ENCODE measurements at places on chromosomes 6 and 20.

GRCh38 chr6:41135062-41135832 is 18.9 kb downstream of the TREML1 start:
- peaks cover 18% of the 10 kb centered on the region for H3K36me3 ChIP-seq
- H3K4me1 ChIP-seq, result no peaks in the 10 kb centered on the region
- H3K27ac ChIP-seq, result no peak overlapping the region
- no peak for DNase-seq
- no peaks in the 10 kb centered on the region for H3K27me3 ChIP-seq

GRCh38 chr6:142241061-142241460 is 60.7 kb upstream of the ADGRG6 start:
- H3K27ac ChIP-seq, result no peak overlapping the region
- no peak for DNase-seq
- H3K4me3 ChIP-seq, result no peak overlapping the region
- H3K36me3 ChIP-seq, result no peaks in the 10 kb centered on the region
- no peaks in the 10 kb centered on the region for H3K4me1 ChIP-seq

GRCh38 chr6:15061908-15062515 is 183.9 kb upstream of the JARID2 start:
- no peak overlapping the region for H3K27ac ChIP-seq
- H3K27me3 ChIP-seq, result peaks cover 2% of the 10 kb centered on the region
- no peaks in the 10 kb centered on the region for H3K4me1 ChIP-seq
- H3K36me3 ChIP-seq, result peaks cover 8% of the 10 kb centered on the region
- DNase-seq, result no peak

- H3K27ac ChIP-seq, result no peak overlapping the region
- no peaks in the 10 kb centered on the region for H3K27me3 ChIP-seq
- DNase-seq, result no peak
Observed at GRCh38 chr6:24768361-24768760, 6.4 kb upstream of the GMNN start.

- no peaks in the 10 kb centered on the region for H3K36me3 ChIP-seq
- no peak for DNase-seq
- H3K27me3 ChIP-seq, result peaks cover 3% of the 10 kb centered on the region
- no peak overlapping the region for H3K4me3 ChIP-seq
Observed at GRCh38 chr20:17747431-17747846, 47.7 kb downstream of the BANF2 start.

GRCh38 chr6:31465185-31465536 is 32.8 kb upstream of the MICB start:
- H3K27me3 ChIP-seq, result peaks cover 38% of the 10 kb centered on the region
- peak; percentile 10 for DNase-seq
- H3K27ac ChIP-seq, result peak overlapping the region; percentile 99
- H3K36me3 ChIP-seq, result peaks cover 21% of the 10 kb centered on the region
- peaks cover 81% of the 10 kb centered on the region for H3K4me1 ChIP-seq
- H3K4me3 ChIP-seq, result peak overlapping the region; percentile 99

DNA sequence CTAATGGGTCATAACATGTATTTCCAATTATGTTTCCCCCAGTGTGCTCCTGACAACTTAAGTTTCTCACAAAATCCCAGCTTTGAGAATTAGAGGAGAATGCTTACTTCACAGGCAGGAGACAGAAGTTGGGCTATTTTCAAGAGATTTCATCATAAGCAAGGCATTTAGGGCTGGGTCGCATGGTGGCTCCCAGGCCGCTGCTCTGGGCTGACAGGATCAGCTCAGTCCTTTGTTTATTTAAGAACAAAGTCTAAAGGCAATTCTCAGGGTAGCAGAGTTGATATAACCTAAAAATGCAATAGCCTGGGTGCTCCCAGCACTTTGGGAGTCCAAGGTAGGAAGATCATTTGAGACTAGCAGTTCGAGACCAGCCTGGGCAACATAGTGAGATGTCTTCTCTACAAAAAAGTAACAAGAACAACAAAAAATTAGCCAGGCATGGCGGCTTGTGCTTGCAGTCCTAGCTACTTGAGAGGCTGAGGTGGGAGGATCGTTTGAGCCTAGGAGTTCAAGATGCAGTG is 10.9 kb downstream of the FOXQ1 start:
- H3K36me3 ChIP-seq, result no peaks in the 10 kb centered on the region
- H3K4me3 ChIP-seq, result no peak overlapping the region
- DNase-seq, result no peak
- no peak overlapping the region for H3K27ac ChIP-seq
- peaks cover 3% of the 10 kb centered on the region for H3K4me1 ChIP-seq

- H3K36me3 ChIP-seq, result no peaks in the 10 kb centered on the region
- no peak overlapping the region for H3K27ac ChIP-seq
- no peak for DNase-seq
- H3K4me3 ChIP-seq, result no peak overlapping the region
- no peaks in the 10 kb centered on the region for H3K27me3 ChIP-seq
Observed at GRCh38 chr20:6506906-6507305, 260.6 kb upstream of the BMP2 start.

DNA sequence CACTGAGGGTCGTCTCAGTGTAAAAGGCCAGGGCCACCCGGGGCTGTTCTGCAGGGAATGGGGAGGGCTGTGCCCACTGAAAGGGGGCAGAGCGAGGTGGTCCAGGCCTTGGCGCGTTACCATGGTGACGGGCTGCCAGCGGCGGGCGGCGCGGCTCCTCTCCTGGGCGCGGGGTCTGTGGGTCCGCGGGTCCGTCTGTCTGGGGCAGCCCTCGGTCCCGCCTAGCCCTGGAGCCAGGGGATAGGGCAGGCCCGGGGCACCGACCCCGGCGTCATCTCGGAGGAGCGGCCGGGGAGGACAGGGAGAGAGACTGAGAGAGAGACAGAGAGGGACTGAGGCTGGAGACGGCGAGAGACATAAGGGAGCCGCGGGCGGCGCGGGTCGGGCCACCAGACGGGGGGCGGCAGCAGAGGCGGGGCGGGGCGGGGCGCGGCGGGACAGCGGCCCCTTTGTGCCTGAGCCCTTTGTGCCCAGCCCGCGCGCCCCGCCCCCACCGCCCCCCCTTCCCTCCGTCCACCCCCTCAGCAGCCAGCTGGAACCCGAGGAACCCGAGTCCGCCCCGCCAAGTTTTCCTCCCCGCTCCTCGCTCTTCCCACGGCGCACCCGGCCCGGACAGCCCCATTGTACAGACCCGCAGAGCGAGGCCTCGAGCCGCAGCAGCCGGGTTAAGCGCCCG is at the start of gene KIAA1755:
Gene KIAA1755 (minus strand): TSS at position 358 of the 676 bp plus-strand sequence. CDS start 235 bp downstream, at position 123.
- no peaks in the 10 kb centered on the region for H3K4me1 ChIP-seq
- H3K27me3 ChIP-seq, result peaks cover 9% of the 10 kb centered on the region
- no peaks in the 10 kb centered on the region for H3K36me3 ChIP-seq
- no peak within 1 kb of the TSS for H3K4me3 ChIP-seq

GRCh38 chr6:31087494-31088089 is 24.8 kb downstream of the C6orf15 start:
- H3K4me3 ChIP-seq, result no peak overlapping the region
- peak; percentile 73 for DNase-seq
- no peak overlapping the region for H3K27ac ChIP-seq
- no peaks in the 10 kb centered on the region for H3K4me1 ChIP-seq
- H3K36me3 ChIP-seq, result no peaks in the 10 kb centered on the region

DNA sequence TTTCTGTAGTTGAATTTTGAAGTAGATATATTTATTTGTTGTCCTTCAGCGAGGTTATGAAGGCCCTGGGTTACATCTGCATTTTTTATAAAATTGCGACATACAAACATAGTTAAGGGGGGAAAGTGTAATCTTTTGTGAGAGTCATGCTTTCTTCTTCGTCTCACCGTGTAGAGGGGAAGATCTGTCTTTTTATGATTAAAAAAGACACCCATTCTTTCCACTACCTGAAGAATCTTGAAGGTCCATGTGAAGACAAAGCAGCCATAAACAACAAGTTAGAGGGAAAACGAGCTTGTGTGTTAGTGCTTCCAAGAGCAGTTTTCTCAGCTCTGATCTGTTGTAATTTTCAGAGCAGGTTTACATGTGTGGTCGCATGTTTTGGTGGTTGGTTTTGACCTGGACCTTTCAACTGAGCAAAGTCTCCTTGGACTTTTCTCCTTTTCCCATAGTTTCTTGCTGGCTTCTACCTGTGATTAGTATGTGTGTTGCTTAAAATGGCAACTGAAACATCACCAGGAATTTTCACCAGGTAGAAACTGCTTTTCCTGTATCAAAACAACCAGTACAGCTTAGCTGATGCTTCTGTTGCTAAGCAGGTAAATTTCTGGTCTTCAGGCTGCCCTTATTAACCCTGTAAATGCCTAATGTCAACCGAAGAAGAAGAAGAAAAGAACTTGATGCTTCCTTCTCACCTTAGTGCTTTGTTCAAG is 37.3 kb downstream of the RREB1 start:
- no peak for DNase-seq
- no peak overlapping the region for H3K4me3 ChIP-seq
- H3K27ac ChIP-seq, result peak overlapping the region; percentile 82
- peaks cover 54% of the 10 kb centered on the region for H3K4me1 ChIP-seq

- no peaks in the 10 kb centered on the region for H3K36me3 ChIP-seq
- peak overlapping the region; percentile 22 for H3K4me3 ChIP-seq
- peak overlapping the region; percentile 81 for H3K27ac ChIP-seq
- DNase-seq, result no peak
- peaks cover 48% of the 10 kb centered on the region for H3K4me1 ChIP-seq
- no peaks in the 10 kb centered on the region for H3K27me3 ChIP-seq
Observed at GRCh38 chr6:106204961-106205360, 118.8 kb downstream of the PRDM1 start.

GRCh38 chr6:103042336-103042735 is 1648.8 kb downstream of the GRIK2 start:
- no peaks in the 10 kb centered on the region for H3K4me1 ChIP-seq
- H3K36me3 ChIP-seq, result no peaks in the 10 kb centered on the region
- DNase-seq, result no peak
- H3K4me3 ChIP-seq, result no peak overlapping the region

Data from immature natural killer cell (primary cell).